Tibial nerve (tissue), 4 donors: ENCODE measurements at places on chromosomes 16 and 17. TPM values are rescaled to one million over a fixed set of nuclear protein-coding genes. Genes with fewer than 3 reads are reported as not detected.

- H3K36me3 ChIP-seq, result no peaks in the 10 kb centered on the region
- no peak for DNase-seq
- H3K4me3 ChIP-seq, result no peak overlapping the region
Observed at GRCh38 chr16:48535831-48536613, 74.0 kb downstream of the N4BP1 start.

- DNase-seq, result no peak
- no peaks in the 10 kb centered on the region for H3K36me3 ChIP-seq
- no peak overlapping the region for H3K4me3 ChIP-seq
- H3K27ac ChIP-seq, result no peak overlapping the region
- H3K4me1 ChIP-seq, result no peaks in the 10 kb centered on the region
- no peaks in the 10 kb centered on the region for H3K27me3 ChIP-seq
Observed at GRCh38 chr17:80785477-80786178, 206.0 kb upstream of the CHMP6 start.

Gene KIAA0513
- total RNA-seq, result 6.9 TPM

Gene PRDM7
- total RNA-seq, result not detected

DNA sequence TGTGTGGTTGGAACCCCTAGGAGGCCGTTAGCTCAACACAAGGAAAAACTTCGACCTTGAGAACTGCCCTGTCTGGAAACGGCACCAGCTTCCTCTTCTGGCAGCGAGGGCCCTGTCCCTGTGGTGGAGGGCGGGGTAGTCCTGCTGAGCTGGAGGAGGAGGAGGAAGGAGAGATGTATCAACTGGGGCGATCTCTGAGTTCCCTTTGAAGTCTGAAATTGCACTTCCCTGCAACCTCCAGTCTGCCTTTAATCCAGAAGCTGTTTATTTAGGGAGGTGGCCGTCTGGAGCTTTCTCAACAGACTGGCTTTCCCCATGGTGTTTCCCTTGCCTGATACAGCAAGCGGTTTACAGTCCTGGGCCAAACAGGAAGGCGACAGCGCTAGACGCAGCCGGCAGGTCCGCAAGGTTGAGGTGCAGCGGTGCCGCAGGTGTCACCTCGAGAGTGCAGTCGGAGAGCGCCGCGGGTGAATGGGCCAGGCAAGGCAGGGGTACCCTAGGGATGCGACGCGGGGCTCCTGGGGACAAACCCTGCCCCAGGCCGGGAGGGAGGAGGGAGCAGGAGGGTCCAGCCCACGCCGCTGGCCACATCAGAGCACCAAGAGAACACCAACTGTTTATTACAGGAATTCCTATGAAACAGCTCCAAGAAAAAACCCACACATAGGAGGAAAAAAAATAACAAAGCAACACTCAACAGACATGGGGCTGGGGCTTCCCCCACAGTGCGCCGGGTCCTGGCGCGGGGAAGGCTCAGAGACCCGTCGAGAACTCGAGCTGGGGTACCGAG, 11.4 kb upstream of the MRPS23 start:
- H3K27ac ChIP-seq, result peak overlapping the region; percentile 72
- H3K4me3 ChIP-seq, result peak overlapping the region; percentile 43
- H3K4me1 ChIP-seq, result peaks cover 59% of the 10 kb centered on the region
- H3K36me3 ChIP-seq, result no peaks in the 10 kb centered on the region
- no peak for DNase-seq
- H3K27me3 ChIP-seq, result no peaks in the 10 kb centered on the region

- H3K4me3 ChIP-seq, result no peak overlapping the region
- H3K4me1 ChIP-seq, result no peaks in the 10 kb centered on the region
- no peaks in the 10 kb centered on the region for H3K27me3 ChIP-seq
- H3K27ac ChIP-seq, result no peak overlapping the region
- no peak for DNase-seq
- H3K36me3 ChIP-seq, result no peaks in the 10 kb centered on the region
Observed at GRCh38 chr16:25390761-25391160, 133.1 kb upstream of the ZKSCAN2 start.

DNA sequence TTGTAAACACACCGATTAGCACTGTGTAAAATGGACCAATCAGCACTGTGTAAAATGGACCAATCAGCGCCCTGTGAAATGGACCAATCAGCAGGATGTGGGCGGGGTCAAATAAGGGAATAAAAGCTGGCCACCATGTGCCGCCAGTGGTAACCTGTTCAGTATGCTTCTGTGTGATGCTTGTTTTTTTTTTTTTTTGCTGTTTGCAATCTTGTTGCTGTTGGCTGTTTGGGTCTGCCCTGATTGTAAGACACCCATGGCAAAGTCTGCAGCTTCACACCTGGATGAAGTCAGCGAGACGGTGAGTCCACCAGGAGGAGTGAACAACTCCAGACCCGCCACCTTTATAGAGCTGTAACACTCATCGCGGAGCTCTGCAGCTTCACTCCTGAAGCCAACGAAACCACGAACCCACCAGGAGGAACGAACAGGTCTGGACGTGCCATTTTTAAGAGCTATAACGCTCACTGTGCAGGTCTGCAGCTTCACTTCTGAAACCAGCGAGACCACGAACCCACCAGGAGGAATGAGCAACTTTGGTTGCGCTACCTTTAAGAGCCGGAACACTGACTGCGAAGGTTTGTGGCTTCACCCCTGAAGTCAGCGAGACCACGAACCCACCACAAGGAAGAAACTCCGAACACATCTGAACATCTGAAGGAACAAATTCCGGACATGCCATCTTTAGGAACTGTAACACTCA, 85.0 kb upstream of the MED9 start:
- no peaks in the 10 kb centered on the region for H3K36me3 ChIP-seq
- no peaks in the 10 kb centered on the region for H3K4me1 ChIP-seq
- no peak overlapping the region for H3K27ac ChIP-seq
- no peak overlapping the region for H3K4me3 ChIP-seq
- no peak for DNase-seq
- H3K27me3 ChIP-seq, result no peaks in the 10 kb centered on the region

- H3K27ac ChIP-seq, result no peak overlapping the region
- H3K4me1 ChIP-seq, result no peaks in the 10 kb centered on the region
- no peaks in the 10 kb centered on the region for H3K36me3 ChIP-seq
- no peak overlapping the region for H3K4me3 ChIP-seq
Observed at GRCh38 chr17:19937522-19937921, 40.1 kb downstream of the AKAP10 start.

DNA sequence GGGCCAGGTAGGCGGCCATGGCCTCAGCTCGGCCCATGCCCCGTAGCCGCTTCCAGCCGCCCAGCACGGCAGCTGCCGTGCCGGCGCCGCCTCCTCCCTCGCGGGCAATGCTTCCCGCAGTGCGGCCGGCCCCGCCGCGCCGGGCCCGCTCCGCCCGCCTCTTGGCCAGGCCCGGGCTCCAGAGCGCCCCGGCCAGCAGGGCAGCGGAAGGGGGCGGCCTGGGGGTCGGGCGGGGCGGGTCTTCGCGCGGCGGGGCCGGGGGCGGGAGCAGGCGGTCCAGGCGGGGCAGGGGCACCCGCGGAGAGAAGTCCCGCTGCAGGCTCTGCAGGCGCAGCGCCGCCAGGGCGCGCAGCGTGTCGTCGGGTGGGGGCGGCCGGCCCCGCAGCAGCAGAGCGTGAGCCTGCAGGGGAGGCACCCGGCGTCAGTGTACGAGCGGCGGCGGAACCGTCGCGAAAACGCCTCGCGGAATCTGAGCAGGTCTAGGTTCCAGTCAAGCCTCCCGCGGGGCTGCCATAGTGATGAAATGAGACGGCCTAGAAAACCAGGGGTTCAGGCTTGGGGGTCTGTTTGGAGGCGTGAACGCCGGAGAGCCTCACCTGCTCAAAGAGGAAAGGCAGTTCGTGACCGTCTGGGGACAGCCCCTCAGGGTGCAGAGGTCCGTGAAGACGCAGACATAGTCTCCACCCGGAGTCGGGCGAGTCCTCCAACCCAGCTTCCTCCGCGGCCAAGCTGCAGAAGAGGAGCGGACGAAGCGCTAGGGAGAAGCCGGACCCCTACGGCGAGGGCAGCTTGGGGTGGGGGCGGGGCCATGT, 6.6 kb downstream of the PLEKHH3 start:
- H3K4me3 ChIP-seq, result peak overlapping the region; percentile 26
- H3K27ac ChIP-seq, result peak overlapping the region; percentile 77
- H3K4me1 ChIP-seq, result peaks cover 42% of the 10 kb centered on the region
- H3K27me3 ChIP-seq, result no peaks in the 10 kb centered on the region
- no peak for DNase-seq

DNA sequence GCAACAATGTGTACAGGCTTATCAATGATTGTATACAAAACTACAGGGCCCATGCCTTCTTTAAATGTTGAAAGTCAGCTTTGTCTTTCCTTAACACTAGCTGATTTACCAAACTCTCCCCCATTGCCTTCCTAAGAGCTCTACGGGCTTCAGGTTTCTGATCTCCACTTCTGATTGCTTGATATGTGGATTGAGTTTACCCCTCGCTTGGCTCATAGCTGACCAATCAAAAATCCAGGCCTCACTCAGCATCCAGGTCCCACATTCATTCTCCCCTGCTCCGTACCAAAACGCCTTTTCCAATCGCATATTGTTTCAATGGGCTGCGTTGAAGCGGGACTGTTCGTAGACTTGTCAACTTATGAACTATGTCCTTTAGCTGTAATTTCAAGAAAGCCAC, 195.1 kb upstream of the TOX3 start:
- no peaks in the 10 kb centered on the region for H3K4me1 ChIP-seq
- H3K36me3 ChIP-seq, result no peaks in the 10 kb centered on the region
- H3K27ac ChIP-seq, result no peak overlapping the region
- no peak for DNase-seq
- no peak overlapping the region for H3K4me3 ChIP-seq
- H3K27me3 ChIP-seq, result no peaks in the 10 kb centered on the region

Gene SPECC1
- total RNA-seq, result 82.6 TPM

Gene ELMO3
- 14.4 TPM for total RNA-seq

GRCh38 chr17:61395409-61395982, 4.1 kb upstream of the TBX2 start:
- peak overlapping the region; percentile 74 for H3K4me3 ChIP-seq
- H3K27me3 ChIP-seq, result peaks cover 3% of the 10 kb centered on the region
- H3K4me1 ChIP-seq, result peaks cover 18% of the 10 kb centered on the region

GRCh38 chr17:66506641-66507040, 204.2 kb downstream of the PRKCA start:
- no peak for DNase-seq
- H3K27me3 ChIP-seq, result no peaks in the 10 kb centered on the region
- H3K4me1 ChIP-seq, result peaks cover 39% of the 10 kb centered on the region
- no peak overlapping the region for H3K27ac ChIP-seq

GRCh38 chr17:68579194-68579927, 21.8 kb downstream of the FAM20A start:
- no peak overlapping the region for H3K4me3 ChIP-seq
- DNase-seq, result no peak
- H3K36me3 ChIP-seq, result no peaks in the 10 kb centered on the region
- no peak overlapping the region for H3K27ac ChIP-seq
- H3K4me1 ChIP-seq, result peaks cover 40% of the 10 kb centered on the region

- no peak for DNase-seq
- no peaks in the 10 kb centered on the region for H3K4me1 ChIP-seq
- H3K4me3 ChIP-seq, result no peak overlapping the region
- H3K27ac ChIP-seq, result no peak overlapping the region
- H3K27me3 ChIP-seq, result no peaks in the 10 kb centered on the region
Observed at GRCh38 chr16:6204945-6205344, 1107.3 kb upstream of the EEF2KMT start.

GRCh38 chr17:82856361-82856760, 16.5 kb upstream of the ZNF750 start:
- no peak overlapping the region for H3K4me3 ChIP-seq
- no peak for DNase-seq
- H3K27me3 ChIP-seq, result no peaks in the 10 kb centered on the region
- H3K4me1 ChIP-seq, result peaks cover 21% of the 10 kb centered on the region

Gene ARL5C
- not detected for total RNA-seq

Gene CCL4
- total RNA-seq, result 0.90 TPM

GRCh38 chr16:29744541-29745101, 1.2 kb downstream of the C16orf54 start:
- DNase-seq, result no peak
- no peaks in the 10 kb centered on the region for H3K27me3 ChIP-seq
- H3K27ac ChIP-seq, result no peak overlapping the region
- no peaks in the 10 kb centered on the region for H3K36me3 ChIP-seq
- peak overlapping the region; percentile 49 for H3K4me3 ChIP-seq

- H3K4me1 ChIP-seq, result peaks cover 26% of the 10 kb centered on the region
- peak; percentile 69 for DNase-seq
- no peaks in the 10 kb centered on the region for H3K36me3 ChIP-seq
- no peaks in the 10 kb centered on the region for H3K27me3 ChIP-seq
Observed at GRCh38 chr17:20073055-20073979, 64.2 kb downstream of the SPECC1 start.

- no peak for DNase-seq
- H3K27ac ChIP-seq, result no peak overlapping the region
- H3K4me3 ChIP-seq, result no peak overlapping the region
- H3K27me3 ChIP-seq, result no peaks in the 10 kb centered on the region
- peaks cover 6% of the 10 kb centered on the region for H3K4me1 ChIP-seq
Observed at GRCh38 chr16:58814348-58814801, 80.3 kb upstream of the GOT2 start.

DNA sequence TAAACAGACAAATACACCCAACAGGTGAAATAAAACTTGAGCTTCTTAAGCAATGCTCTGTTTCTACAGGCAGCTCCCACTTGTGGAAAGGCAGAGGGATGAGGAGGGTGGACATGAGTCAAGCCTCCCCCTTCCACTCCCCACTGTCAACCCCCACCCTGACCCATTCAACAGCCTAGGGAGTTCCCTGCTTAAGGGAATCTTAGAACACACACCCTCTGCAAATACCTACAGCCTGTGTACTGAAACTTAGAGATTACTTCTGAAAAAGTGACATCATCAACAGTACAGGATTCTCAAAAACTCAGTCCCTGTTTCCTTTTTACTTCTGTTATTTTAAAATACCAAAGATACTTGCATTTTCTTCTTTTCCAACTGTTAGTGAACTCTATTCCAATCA, 345.4 kb downstream of the SOX9 start:
- H3K36me3 ChIP-seq, result no peaks in the 10 kb centered on the region
- DNase-seq, result no peak
- no peaks in the 10 kb centered on the region for H3K27me3 ChIP-seq
- peaks cover 4% of the 10 kb centered on the region for H3K4me1 ChIP-seq

GRCh38 chr17:32490101-32490482, 3.3 kb downstream of the CDK5R1 start:
- no peak for DNase-seq
- no peak overlapping the region for H3K27ac ChIP-seq
- no peak overlapping the region for H3K4me3 ChIP-seq
